ENCODE measurements at places on chromosomes 3 and 15. TPM values are rescaled to one million over a fixed set of nuclear protein-coding genes. Genes with fewer than 3 reads are reported as not detected.

- no peak for DNase-seq
Observed at GRCh38 chr3:188876370-188876769, 295.4 kb upstream of the TPRG1 start.

DNA sequence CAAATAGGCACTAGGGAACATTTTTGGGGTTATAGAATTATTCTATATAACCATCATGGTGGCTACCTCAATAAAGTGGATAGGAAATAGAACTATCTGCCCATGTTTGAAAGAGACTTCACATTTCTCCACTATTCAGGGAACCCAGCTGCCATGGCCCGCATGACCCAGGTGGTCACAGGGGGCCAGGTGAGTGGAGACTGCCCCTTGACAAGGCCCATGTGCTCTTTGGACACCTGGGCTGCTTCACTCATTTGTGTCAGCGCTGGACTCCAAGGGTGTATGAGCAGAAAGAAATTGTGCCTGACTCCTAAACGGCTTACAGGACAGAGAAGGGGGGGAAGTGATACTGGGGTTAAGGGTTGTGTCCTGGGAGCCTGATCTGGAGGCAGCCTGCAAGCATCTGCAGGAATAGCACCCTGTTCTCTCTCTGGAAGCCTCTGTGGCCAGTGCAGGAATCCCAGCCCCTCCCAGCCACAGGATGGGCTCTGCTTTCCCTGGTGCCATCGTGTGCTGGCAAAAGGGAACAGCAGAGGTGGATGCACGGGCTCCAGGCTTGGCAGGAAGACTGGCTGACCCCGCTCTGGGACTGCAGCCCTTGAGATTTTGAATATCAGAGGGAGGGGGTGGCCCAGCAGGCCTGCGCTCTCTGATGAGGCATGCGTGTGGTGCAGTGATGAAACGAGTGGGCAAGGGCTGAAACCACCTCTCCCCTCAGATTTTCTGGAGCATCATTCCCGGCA lies 9.1 kb upstream of the C3orf22 start:
- peak; percentile 78 for DNase-seq

GRCh38 chr3:153602801-153603200 lies 440.8 kb downstream of the RAP2B start:
- DNase-seq = no peak

- no peak for DNase-seq
Observed at GRCh38 chr3:32399030-32399620, 7.5 kb downstream of the CMTM7 start.

DNA sequence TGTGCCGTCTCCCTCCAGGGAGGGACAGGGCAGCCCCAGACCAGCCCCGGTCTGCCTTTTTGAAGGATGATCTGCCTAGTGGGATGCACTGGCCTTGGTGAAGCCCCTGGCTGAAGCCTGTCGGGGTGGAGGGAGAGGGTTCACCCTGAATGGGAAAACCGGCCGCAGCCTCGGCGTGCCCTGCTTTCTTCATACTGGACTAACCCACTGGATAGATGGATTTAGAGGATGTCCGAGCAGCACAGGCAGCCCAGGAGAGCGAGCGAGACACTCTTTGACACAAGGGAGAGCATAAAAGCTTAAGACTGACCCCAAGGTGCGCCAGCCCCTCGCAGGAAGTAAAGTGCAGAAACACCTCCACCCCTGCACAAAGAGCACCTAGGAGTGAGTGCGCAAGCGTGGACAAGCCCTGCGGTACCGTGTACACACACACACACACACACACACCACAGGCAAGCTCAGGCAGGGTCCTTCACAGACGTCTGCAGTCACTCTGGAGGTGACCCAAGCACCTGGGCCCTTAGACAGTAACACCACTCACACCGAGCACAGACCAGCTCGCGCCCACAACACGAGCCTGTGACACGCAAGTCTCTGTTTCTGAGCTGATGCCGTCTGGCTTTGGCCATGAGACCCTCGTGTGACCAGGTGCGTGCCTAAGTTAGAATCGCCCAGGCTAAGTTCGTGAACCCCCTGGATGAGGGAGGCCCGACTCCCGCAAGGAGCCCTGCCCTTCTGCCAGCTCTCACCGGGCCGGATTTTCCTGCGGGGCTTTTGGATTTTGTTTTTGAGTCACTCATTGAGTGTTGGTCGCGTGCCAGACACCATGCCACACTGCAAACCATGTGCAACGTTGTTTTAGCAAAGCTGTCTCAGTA lies 11.3 kb downstream of the SEMA4B start:
- DNase-seq = no peak

Gene BDH1
- 11.7 TPM for total RNA-seq

GRCh38 chr3:70990723-70991122 lies 592.8 kb downstream of the FOXP1 start:
- DNase-seq = no peak

DNA sequence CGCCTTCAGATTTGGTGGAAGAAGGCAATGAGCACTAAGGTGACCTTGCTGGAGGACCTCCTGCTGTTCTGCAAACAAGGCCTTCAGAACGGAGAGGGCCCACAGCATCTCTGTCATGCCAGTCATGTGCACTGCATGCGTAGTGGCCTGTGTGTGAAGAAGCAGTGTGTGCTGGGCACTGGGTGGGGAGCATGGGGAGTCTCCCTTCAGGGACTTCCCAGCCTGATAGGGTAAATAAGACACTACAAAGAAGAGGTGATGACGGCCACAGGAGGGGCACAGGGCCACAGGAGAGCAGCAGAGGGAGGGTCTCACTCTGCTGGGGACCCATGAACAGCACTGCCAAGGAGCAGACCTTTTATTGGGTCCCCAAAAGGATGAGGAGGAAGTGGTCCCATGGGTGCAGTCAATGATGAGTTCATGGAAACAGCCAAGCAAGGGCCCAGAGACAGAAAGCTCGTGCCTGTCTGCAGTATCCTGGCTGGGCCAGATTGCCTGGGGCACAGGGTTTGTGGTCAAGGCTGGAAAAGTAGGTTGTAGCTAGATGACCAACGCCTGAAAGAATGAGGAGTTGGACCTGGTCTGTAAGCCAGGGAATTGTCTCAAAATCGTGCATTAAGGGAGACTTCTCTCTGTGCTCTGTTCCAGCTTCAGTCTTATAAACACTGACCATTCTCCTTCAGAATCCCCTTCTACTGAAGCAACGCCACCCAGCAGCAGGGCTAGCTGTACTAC lies 67.8 kb upstream of the SEC61A1 start:
- DNase-seq = peak; percentile 64

GRCh38 chr3:171967137-171967783 lies 72.1 kb upstream of the FNDC3B start:
- DNase-seq = no peak

DNA sequence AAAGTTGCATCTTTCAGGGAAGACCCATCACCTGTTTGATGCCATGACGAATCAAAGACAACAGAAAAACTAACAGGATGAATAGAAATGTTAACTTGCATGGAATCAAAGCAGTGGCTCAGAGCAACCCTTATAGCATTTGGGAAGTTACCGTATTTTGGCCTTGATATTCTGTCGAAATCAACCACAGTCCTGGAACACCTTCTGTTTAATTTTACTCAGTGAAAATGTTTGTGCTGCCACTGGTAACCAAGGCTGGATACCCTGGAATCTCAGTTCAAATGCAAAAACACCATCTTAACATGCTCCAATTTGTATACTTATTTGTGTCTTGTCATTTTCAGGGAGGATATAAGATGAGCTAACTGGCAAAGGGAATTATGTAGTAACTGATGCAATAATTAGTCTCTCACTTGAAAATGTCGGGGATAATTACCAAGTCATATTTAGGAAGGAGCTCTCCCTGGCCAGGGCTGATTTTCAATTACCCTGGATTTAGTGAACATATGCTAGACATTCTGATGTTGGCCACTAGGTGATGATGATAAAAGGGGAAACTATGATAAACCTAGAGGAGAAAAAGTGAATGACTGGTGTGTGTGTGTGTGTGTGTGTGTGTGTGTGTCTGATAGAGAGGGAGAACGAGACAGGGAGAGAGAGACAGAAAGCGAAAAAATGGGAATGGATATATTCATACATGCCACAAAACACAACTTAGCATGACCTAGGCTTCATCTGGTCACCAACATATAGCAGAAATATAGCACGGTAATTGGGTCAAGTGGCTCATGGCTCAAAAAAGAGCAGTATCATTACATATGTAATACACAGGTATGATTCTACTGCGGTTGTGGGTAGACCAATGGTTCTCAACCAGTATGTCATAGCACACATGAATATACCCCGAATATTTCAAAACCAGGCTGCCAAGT lies 19.0 kb upstream of the PRICKLE2 start:
- no peak for DNase-seq

Gene PLS1
- 1.3 TPM for total RNA-seq

GRCh38 chr3:123664753-123665152 lies 79.9 kb upstream of the HACD2 start:
- no peak for DNase-seq

DNA sequence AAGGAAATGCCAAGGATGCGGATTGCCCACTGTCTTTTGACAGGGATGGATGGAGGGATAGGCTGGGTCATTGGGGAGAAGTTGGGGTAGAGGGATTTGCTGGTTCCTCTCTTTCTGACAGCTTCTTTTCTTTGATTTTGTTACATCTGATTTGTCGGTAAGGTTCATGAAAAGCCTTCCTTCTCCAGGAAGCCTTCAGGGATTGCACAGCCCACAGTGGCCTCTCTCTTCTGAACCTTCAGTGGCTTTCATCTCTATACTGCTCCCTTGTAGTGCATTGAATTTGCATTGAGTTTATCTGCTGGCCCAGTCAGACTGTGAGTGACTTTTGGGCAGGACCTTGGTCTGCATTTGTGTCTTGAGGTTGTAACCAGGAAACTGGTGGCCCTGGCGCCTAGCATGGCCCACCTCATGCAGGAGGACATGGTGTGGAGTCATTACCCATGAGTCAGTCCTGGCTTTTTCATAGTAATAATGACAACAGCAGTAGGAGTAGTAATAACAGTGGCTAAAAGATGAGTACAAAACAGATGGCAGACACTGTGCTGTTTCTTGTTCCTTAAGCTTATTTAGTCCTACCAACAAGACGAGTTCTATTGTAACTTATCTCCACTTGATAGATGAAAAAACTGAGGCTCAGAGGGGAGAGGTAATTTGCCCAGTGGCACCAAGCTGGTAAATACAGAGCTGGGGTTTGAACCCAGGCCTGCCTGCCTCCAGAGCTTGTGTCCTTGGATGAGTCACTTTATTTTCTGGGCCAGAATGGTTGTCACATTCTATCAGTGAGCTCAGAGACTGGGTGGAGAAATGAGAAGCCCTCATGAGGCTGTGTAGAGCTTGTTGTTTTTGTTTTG lies 28.4 kb downstream of the SMAD6 start:
- no peak for DNase-seq

DNA sequence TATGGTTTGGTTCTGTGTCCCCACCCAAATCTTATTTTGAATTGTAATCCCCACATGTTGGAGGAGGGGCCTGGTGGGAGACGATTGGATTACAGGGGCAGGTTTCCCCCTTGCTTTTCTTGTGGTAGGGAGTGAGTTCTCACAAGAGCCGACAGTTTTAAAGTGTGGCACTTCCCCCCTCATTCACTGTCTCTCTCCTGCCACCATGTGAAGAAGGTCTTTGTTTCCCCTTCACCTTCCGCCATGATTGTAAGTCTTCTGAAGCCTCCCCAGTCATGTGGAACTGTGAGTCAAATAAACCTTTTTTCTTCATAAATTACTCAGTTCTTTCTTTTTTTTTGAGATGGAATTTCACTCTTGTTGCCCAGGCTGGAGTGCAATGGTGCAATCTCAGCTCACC lies 124.9 kb downstream of the IQCH start:
- DNase-seq = no peak

Gene LMAN1L
- total RNA-seq = not detected

DNA sequence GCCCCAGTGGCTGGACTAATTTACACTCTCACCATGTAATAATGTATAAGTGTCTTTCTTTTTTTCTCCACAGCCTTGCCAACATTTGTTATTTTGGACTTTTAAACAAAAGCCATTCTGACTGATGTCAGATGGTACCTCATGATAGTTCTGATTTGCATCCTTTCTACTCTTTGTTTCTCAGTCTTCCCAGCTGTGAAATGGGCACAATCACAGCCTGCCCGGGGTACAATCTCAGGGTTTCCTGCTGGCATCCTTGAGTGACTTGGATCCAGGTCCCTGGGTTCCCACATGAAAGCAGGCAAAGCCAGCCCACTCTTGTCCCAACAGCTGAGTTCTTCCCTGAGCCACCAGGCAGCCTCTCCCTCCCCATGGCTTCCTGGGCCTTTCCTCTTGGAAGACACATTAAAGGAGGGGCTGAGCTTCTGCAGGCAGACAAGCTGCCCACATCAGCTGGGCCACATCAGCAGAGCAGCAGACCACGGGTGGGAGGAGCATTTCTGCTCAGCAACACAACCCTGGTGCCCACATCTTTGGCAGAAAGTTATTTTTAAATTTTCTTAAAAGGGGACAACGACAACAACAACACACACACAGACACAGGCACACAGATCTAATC lies 82.0 kb downstream of the MYLK start:
- no peak for DNase-seq

Gene CCDC71
- total RNA-seq = 23.6 TPM

DNA sequence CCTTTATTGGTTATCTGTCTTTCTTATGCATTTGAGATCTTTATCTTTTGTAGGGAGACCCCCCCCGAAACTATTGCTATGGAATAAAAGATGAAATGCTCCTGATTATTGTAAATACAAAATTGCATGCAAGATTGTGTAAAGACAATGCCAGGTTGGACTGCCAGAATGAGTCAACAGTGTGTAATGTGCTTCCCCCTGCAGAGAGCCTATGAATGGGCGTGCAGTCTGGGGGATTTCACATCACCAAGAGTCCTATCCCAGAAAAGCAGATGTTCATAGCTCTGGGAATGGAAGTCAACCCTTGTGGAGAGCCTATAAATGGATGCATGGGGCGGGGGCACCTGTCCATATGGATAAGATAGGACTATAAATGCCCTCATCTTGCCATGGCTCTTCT lies 584.3 kb downstream of the NSUN3 start:
- no peak for DNase-seq

Gene PML
- 48.0 TPM for total RNA-seq

Gene PAK6
- 0.33 TPM for total RNA-seq

DNA sequence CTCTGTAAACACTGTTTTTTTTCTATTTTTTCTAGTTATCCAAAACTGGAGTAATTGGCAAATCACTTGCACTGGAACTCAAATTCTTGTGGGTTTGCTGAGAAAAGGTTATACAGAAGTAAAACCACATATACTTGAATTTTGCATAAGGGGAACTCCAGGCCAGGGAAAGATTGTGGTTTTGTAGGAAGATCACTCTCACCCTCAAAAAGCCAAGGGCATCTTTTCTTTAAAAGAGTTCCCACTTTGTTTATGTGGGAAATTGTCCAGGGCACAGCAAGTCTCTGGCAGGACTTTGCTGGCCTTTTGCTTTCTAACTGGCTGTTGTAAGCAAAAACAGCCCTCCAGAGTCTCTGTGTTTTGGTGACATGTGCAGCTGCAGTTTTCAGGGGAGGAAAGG lies 340.3 kb upstream of the RBMS3 start:
- no peak for DNase-seq

Gene CCR3
- not detected for total RNA-seq

Gene LMOD3
- total RNA-seq = 0.50 TPM

- no peak for DNase-seq
Observed at GRCh38 chr15:59532770-59533379, 78.7 kb upstream of the GCNT3 start.

Measured in esophagus muscularis mucosa (tissue), 4 donors.